ENCODE measurements at places on chromosomes 5 and 9. TPM values are rescaled to one million over a fixed set of nuclear protein-coding genes. Genes with fewer than 3 reads are reported as not detected.

- DNase-seq = peak; percentile 5
Observed at GRCh38 chr5:38994324-38994927, 79.8 kb downstream of the RICTOR start.

- no peak for DNase-seq
Observed at GRCh38 chr5:77937015-77937908, 161.1 kb upstream of the TBCA start.

- DNase-seq = no peak
Observed at GRCh38 chr9:91897201-91897600, 52.8 kb downstream of the ROR2 start.

DNA sequence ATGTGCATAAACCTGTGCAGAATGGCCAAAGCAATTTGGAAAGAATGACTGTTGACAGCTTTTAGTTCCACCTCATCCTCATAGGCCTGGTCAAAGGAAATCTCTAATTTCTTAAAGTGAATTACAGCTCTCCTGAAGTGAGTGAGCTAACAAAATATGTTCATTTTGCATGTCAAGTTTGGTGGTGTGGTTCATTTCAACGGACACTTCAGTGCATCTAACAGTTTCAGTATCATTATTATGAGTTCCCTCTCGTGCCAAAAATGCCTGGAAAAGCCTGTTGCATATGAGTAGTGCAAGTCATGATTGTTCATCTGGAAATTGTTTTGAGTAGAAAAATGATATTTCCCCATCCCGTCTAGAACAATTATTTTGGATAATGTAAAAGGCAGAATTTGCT lies 53.2 kb upstream of the HMHB1 start:
- DNase-seq = no peak

DNA sequence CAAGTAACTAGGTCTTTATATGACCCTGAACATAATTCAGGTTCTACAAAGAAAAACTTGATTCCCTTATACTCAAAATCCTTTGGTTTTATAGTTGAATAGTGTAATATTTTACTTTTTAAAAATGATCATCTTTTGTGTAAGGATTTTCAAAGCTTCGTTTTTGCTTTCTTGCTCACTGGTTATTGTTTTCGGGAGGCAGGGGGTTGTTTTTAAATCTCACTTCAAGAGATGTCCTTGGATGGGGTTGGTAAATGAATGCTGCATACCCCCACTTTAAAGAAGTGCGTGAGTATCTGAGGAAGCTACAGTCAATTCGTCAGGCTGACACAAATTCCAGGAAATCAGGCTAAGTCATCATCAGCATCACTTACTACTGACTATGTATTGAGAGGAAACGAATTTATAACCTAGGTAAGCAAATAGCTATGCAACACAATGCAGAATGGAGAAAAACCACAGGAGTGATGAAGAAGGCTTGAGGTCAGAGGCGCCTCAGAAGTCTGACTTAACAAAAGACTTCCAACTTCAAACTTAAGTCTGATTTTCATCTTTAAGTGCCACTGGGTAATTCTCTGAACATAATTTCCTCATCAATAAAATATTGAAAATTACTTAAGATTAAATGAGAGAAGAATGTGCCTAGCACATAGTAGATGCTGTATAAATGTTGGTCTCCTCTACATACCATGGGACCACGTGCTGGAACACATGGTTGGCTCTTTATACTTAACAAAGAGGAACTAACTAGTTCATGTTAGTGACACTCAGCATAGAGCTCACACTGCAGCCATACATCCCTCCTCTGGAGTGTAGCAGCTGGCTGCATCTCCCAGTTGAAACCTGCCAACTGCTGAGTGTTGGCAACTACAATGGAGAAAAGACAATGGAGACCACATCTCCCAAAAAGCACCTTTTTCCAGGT lies 106.0 kb upstream of the KIF2A start:
- DNase-seq = no peak

GRCh38 chr9:130997925-130998596 lies 10.9 kb upstream of the LAMC3 start:
- DNase-seq = no peak

DNA sequence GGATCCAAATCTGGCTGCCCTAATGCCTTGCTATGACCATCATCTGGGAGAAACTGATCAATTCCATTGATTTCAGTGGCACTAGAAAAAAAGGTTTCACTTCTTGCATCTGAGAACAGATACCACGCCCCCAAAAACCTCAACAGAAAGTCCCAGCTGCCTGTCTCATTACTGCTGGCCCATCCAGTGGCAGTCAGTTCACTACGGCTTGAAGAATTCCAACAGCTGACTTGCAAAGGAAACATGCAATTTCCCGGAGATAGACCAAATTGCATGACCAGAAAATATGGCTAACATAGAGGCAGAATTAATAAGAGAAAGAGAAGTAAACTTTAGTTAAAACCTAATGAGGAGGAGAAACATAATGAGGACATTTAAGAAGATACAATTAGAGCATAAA lies 48.6 kb downstream of the UGCG start:
- no peak for DNase-seq

DNA sequence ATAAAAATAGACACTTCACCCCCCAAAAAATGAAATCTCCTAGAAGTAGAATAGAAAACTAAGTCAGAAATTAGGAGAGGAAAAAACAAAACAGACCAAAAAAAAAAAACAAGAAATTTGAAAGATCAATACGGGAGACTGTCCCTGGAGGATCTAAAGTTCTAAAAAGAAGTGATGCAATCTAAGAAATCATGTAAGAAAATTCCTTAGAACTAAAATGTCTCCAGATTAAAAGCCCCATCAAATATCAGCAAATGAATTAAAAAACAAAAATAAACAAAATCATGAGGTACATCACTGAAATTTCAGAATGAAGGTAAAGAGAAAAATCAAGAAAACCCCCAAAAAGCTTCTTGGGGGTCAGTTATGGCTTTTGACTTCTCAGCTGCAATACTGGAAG lies 13.5 kb downstream of the FNIP1 start:
- no peak for DNase-seq

DNA sequence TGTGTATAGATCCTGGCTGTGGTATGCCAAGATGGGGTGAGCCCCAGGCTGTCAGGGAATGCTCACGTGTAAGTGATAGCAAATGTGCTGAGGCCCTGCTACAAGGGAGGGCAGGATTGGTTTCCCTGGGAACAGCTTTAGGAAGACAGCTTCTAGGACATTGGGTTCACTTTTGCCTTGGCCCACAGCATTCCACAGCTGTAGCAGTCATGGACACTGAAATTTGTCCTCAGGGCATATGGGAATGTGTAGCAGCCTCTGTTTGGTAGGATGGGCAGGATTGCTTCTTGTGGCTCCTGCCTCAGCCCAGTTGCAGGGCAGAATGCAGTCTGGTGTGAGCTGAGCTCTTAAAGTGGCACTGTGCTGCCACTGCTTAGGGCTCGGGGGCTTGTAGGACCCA lies 1061.7 kb upstream of the WWC1 start:
- DNase-seq = no peak

GRCh38 chr5:136810261-136810801 lies 445.0 kb upstream of the TRPC7 start:
- no peak for DNase-seq

- no peak for DNase-seq
Observed at GRCh38 chr5:83548581-83548980, 77.0 kb downstream of the VCAN start.

- DNase-seq = no peak
Observed at GRCh38 chr5:146185161-146185560, 2.7 kb upstream of the LARS1 start.

- no peak for DNase-seq
Observed at GRCh38 chr5:56717253-56717987, 97.9 kb upstream of the MAP3K1 start.

GRCh38 chr5:150137997-150138396 lies 17.6 kb downstream of the PDGFRB start:
- no peak for DNase-seq

- DNase-seq = no peak
Observed at GRCh38 chr5:114957384-114957783, 212.3 kb downstream of the TRIM36 start.

- DNase-seq = no peak
Observed at GRCh38 chr9:89037891-89038290, 46.6 kb downstream of the S1PR3 start.

GRCh38 chr9:15417626-15418025 lies 5.0 kb upstream of the SNAPC3 start:
- no peak for DNase-seq

GRCh38 chr5:107381189-107381856 lies 289.4 kb downstream of the EFNA5 start:
- DNase-seq = no peak

DNA sequence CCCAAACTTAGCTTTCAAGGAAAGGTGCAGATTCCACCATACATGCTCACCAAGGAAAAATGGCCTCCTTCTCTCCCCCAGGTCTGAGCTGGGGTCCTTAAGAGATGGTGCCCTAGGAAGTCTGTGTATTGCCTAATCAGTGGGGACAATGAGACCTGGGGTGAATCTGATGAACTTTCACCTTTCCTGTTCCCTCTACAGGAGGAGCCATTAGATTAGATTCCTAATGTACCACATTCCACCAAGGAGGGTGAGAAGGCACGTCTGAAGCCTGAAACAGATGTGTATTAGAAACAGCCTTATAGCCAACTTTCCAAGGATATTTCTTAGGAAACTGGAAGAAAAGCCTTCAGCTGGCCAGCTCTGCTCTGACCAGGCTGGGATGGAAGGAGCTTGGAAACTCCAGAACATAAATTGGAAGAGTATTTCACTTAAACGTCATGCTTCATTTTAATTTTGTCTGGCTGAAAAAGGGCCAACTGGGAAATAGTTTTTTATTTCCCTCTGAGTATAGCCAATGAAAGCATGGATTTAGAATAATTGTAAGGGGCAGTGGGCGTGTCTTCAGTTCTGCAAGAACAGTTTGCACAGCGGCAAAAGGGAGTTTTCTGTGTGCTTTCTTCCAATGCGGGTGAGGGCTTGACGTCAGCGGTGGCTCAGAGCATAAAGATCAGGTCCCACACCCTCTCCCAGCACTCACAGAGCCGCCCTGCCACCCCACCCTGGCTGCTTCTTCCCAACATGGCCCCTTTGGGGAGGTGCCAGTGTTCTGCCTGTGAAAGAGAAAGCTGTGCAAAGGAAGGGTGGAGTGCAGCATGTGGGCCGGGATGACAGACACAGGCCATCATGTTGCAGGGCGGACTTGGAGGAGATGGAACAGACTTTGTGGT lies 210.9 kb downstream of the ESM1 start:
- no peak for DNase-seq

- DNase-seq = no peak
Observed at GRCh38 chr5:156387391-156387790, 60.4 kb downstream of the SGCD start.

DNA sequence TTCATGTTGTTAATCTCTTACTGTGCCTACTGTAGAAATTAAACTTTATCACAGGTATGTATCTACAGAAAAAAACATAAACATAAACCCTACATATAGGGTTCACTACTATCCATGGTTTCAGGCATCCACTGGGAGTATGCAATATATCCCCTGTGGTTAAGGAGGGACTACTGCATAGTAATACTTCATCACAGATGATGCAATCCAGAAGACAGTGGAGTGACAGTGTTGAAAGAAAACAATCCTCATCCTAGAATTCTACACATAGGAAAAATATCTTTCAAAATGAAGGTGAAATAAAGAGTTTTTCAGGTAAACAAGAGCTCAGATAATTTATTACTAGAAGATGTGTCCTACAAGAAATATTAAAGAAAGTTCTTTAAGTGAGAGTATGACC lies 105.9 kb downstream of the HOMER1 start:
- no peak for DNase-seq

- DNase-seq = peak; percentile 24
Observed at GRCh38 chr5:36875051-36875789, 1.3 kb upstream of the NIPBL start.

DNA sequence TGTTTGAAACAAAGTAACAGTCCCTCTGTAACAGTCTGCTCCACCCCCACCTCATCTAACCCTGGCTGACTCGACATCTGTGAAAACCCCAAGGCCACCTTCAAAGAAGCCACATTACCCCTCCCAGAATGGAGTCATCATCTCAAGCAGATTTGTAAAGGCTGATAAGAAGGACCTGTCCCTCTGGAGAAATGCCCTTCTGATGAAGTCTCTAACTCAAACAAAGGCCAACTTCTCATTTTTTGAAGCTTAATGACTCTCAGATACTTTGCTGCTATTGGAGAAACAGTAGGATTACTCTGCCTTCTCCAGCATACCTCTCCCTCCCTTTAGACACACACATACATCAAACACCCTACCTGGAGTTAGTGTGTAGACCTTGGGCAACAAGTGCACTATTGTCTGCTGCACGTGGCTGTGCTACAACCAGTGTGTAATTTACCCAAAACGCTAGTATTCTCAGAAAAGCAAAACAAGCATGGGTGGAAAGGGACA lies 5.3 kb upstream of the SUSD1 start:
- peak; percentile 27 for DNase-seq

DNA sequence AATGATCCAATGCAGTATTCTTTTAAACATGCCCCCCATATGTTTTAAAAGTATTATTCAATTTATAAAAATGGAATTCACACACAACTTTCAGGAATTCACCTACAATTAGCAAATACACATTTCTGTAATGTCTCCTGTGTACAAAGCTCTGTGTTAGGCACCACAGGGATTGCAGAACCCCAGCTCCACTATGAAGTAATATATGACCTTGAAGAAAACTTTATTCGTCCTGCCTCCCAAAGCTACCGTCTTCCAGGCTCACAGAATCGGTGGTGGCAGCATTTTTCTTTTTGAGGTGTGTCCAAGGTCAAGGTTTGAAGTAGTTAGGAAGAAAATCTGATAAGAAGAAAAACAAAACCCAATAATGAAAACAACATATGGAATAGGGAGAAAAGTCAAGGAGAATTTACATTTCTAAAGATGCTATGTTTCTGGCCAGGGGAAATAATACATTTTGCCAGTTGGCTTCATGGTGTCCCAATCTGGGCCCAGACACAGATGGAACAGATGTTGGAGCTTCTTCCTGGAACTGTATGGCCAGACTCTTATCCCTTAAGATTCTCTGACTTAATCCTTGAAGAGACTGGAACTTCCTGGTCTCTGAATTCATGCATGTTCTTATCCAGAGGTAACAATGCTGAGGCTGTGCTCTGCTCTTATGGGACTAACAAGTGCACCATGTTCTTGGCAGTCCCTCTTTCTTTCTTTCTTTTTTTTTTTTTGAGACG lies 22.0 kb upstream of the LVRN start:
- DNase-seq = no peak

GRCh38 chr5:157571357-157571827 lies 4.2 kb downstream of the ADAM19 start:
- no peak for DNase-seq

- no peak for DNase-seq
Observed at GRCh38 chr5:80760680-80761079, 105.9 kb upstream of the DHFR start.

Gene IFNA13
- not detected for total RNA-seq

Gene PDE8B
- not detected for total RNA-seq

Gene GDF9
- 0.32 TPM for total RNA-seq

Gene OBP2B
- total RNA-seq = not detected

Gene N4BP3
- total RNA-seq = 7.8 TPM

Gene MYORG
- total RNA-seq = 0.87 TPM

Gene SVEP1
- 0.05 TPM for total RNA-seq

Gene TMEM250
- total RNA-seq = 46.3 TPM

Gene SEMA5A
- total RNA-seq = 0.26 TPM

Gene FBXO4
- total RNA-seq = 13.7 TPM

Gene ARHGEF39
- 1.1 TPM for total RNA-seq

Gene PCDHGA4
- 0.30 TPM for total RNA-seq
